Psoas muscle (tissue), 8 donors: ENCODE measurements at places on chromosomes 1 and 21. TPM values are rescaled to one million over a fixed set of nuclear protein-coding genes. Genes with fewer than 3 reads are reported as not detected.

DNA sequence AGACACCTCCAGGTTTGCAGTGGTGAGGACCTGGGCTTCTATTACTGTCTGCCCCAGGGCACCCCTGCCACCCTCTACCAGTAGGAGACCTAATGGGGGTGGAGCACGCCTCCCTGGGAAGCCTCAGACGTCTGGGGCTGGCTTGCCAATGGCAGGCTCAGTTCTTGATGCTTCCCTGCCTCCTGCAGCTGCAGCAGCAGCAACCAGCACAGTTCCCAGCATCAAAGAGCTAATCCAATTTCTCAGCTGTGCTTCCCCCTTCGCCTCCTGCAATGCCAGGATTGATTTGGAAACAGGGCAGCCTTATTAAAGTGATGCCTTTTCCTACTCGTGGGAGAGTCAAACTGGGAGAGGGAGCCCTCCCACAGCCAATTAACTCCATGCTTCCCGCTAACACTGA lies 8.2 kb downstream of the SYT2 start:
- DNase-seq = no peak

DNA sequence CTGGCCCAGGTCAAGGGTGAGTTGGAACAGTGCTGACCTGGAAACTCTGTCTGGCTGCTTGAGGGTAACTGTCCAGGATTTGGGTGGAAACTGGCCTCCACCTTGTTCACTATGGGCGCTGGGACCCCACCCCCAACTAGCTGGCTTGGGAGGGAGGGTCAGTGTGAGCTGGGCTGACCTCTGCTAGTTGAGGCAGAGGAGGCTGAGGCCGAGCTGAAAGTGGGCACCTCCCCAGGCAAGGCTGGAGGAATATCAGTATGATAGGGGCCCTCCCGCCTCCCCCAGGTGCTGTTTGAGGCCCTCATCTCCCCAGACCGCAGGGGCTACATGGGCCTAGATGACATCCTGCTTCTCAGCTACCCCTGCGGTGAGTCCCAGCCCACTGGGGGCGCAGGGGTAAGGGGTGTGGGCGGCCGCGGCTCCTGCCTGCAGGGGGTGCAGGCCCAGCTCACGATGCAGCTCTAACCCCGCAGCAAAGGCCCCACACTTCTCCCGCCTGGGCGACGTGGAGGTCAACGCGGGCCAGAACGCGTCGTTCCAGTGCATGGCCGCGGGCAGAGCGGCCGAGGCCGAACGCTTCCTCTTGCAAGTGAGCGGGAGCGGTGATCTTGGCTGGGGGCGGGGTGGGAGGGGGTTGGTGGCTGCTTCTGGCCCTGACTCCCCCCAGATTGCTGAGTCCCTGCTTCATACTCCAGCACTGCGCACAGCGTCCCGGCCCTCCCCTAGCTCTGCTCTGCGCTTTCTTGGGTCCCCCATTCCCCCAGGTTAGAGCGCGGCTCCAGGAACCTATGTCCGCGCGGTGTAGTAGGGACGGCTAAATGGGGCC lies 22.9 kb downstream of the PTPRU start:
- no peak for DNase-seq

Gene CLCA4
- total RNA-seq = not detected

Gene TMEM50B
- total RNA-seq = 16.8 TPM

GRCh38 chr1:6730880-6731279 lies 29.3 kb upstream of the DNAJC11 start:
- DNase-seq = no peak

DNA sequence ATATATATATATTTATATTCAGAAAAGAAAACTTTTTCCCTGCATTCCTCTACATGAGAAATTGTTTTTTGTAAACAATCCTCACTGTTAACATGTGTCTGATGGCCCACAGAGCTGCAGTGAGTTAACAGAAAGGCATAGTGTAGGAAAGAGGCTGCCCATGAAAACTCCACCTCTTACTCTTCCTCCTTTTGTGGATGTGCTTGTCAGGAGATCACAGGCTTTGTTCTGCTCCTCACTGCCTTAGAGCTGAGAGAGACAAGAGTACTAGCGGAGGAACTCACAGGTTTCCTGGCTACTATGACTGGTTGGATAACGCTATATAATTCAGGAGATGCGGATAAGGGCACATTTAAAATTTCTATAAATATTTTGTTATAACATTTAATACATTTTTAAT lies 200.6 kb downstream of the BRINP3 start:
- DNase-seq = no peak

DNA sequence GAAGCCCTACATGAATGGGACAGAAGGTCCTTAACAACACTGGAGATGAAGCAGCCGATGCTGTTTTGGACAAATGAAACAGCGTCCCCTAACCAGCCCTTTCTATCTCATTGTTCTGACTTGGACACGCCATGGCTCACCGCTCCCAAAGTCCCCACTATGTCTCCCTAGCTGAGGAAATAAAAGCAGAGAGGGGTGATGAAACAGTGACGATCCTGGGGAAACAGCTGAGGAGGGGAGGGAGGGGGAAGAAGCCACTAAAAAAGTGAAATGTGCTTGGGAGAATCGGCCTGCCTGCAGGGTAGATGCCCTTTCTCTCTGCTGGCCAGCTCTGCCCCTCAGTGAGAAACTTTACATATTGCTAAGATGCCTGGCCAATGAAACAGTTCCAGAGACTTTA lies 1.1 kb upstream of the ACKR1 start:
- DNase-seq = no peak

Gene IL20
- total RNA-seq = not detected

DNA sequence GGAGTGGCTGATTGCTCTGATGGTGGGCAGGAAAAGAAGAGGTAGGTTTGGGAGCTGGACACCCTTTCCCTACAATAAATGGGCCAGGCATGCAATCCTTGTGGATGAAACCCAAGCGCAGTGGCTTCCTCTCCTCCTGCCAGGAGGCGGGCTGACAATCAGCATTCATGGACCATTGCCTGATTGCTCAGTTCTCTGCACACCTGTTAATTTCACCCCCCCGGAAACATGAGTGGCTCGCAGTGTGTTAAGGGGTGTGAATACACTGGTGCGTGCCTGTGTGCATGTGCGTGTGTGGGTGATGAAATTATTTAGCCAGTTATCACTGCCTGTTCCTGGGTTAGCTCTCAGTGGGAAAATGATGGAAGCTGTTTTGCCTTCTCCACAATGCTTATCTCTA lies 310.7 kb downstream of the PCP4 start:
- DNase-seq = no peak

GRCh38 chr1:88341447-88341846 lies 342.6 kb upstream of the PKN2 start:
- no peak for DNase-seq

- DNase-seq = no peak
These were observed 299.7 kb downstream of the VAV3 start for GRCh38 chr1:107664982-107665925.

Gene G0S2
- total RNA-seq = 61.0 TPM

Gene FBXO44
- 4.5 TPM for total RNA-seq

GRCh38 chr1:50342525-50342924 lies 80.7 kb downstream of the DMRTA2 start:
- DNase-seq = no peak

Gene CCDC17
- total RNA-seq = 1.2 TPM

Gene TM2D1
- 33.6 TPM for total RNA-seq

DNA sequence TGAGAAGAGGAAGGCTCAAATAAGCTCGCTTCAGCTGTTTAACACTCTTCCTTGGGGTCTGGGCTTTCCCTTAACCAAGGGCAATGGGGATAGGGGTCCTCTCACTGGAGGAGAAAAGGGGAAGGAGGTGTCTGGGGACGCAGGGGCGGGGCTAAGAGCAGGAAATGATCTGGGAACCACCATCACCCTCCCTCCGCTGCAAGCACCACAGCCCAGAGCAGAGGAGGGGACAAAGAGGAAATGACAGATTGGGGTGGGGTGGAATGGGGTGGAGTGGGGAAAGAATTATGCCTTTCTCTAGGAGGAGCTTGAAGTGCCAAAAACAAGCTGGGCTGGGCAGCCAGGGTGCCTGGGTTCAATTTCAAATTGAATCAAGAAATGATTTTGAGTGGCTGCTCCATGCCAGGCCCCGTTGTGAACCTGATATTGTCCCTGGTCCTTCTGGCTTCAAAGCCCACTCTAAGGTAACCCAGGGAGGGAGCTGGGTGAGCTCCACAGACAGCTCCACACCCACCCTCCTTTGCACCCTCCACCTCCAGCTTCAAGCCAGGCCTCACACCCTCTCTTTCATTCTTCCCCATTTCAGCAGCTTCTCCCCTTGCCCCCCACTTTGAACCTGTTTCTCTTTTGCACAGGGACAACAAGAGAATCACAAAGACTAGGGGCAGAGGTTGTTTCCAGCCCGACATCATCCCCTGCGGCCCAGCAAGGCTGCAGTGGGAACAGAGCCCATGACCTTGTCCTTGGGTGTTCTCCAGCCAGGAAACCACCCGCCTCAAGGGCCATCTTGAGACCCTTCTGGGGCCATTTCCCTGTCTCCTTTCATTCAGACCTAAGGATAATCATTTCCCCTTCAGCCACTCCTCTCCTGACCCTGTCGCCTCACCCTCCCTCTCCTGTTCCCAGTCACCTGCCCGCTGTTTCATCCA lies 1.1 kb downstream of the ARHGAP30 start:
- peak; percentile 61 for DNase-seq

GRCh38 chr1:156108057-156108456 lies 6.5 kb upstream of the LMNA start:
- no peak for DNase-seq

- DNase-seq = peak; percentile 89
These were observed at the start of gene OLFML3 for GRCh38 chr1:113978863-113979702. Gene OLFML3 (plus strand): TSS chr1:113979474. CDS start chr1:113979517, 43 bp downstream.

Gene SPRR5
- not detected for total RNA-seq
